ENCODE measurements at places on chromosomes 4 and X. TPM values are rescaled to one million over a fixed set of nuclear protein-coding genes. Genes with fewer than 3 reads are reported as not detected.

- peak; percentile 27 for DNase-seq
Measured at GRCh38 chr4:82360298-82361177, 13.3 kb downstream of the HNRNPD start.

DNA sequence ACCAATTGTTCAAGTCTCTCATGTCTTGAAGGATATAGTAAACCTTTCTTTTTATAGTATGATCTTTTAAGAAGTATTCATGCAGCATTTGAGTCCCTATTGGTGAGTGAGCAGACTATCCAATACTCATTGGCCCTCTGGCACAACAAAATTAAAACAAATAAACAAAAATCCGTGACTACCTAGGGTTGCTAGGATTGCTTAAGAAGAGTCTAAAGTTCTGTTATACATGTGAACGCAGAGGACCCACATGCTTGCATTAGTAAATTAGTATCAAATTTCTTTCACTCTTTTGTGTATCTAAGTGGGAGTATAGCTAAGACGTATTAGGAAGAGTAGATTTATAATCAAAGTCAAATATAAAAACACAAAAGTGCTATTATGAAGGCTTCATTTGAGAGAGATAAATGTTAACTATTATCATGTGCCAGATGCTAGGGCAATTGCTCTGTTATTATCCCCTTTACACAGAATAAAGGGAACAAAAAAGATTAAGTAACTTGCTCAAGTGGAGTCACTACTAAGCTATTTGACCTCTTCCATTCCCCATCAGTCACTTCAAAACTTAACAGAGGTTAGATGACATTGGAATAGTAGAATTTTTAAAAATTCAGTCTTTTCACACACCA is 29.2 kb upstream of the LARP1B start:
- DNase-seq: no peak

DNA sequence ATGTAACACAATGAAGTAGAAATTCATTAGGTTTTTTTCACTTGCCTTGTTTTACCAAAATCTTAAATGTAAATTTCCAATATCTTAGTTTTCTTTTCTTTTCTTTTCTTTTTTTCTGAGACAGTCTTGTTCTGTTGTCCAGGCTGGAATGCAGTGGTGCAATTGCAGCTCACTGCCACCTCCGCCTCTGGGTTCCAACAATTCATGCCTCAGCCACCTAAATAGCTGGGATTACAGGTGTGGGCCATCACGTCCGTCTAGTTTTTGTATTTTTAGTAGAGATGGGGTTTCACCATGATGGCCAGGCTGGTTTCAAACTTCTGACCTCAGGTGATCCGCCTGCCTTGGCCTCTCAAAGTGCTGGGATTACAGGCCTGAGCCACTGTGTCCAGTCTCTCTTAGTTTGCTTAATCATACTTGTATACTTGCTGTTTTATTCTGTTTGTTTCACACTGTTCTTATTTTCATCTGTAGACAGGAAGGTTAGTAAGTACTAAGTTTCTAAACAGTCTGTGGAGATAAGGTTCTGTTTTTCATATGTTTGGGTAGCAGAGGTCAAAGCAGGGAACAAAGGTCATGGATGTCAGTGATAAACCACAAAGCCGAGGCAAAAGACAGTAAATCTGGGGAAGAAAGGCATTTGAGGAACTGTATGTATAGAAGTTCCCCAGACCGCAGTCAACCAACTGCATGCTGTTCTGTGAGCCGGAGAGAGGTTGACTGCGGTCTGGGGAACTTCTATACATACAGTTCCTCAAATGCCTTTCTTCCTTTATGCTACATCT is 129.1 kb downstream of the CBR4 start:
- no peak for DNase-seq

DNA sequence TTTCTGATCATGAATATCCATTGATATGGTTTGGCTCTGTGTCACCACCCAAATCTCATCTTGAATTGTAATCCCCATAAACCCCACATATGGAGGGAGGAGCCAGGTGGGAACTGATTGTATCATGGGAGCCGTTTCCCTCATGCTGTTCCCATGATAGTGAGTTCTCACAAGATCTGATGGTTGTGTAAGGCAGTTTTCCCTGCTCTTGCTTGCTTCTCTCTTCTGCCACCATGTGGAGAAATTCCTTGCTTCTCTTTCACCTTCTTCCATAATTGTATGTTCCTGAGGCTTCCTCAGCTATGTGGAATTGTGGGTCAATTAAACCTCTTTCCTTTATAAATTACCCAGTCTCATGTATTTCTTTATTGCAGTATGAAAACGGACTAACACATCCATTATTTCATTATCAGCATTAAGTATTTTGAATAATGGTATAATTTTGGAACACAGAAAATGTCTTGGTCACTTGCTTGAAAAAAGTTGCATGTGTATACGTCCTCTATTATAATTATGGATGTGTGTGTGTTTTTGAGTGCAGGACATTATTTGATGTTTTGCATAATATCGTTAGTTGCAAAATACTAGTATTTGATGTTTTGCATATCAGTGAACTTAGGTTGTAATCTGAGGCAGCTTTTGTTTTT is 334.6 kb downstream of the PCDH10 start:
- peak; percentile 31 for DNase-seq

DNA sequence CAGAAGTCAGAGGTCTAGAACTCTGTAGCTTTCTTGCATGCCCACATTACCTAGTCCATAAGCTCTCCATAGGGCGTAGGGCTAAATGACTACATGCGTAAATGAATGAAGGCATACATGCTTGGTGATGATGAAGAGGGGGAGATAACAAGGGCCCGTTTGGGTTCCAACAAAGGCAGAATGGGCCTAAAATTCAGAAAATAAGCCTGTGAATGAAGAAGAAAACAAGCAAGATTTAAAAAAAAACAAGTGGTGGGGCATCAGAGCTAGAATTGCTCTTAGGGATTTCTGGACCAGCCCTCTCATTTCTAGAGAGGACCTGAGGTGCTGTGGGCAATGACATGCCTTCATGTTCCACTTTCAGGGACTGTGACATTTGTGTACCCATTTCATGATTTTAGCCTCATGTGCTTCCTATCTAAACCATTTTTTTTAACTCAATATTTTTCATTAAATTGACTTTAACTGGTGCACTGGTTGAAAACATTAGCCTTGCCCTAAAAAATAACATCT is 12.1 kb downstream of the GPRIN3 start:
- DNase-seq: no peak

- no peak for DNase-seq
Measured at GRCh38 chrX:69024931-69025330, 140.3 kb downstream of the PJA1 start.

DNA sequence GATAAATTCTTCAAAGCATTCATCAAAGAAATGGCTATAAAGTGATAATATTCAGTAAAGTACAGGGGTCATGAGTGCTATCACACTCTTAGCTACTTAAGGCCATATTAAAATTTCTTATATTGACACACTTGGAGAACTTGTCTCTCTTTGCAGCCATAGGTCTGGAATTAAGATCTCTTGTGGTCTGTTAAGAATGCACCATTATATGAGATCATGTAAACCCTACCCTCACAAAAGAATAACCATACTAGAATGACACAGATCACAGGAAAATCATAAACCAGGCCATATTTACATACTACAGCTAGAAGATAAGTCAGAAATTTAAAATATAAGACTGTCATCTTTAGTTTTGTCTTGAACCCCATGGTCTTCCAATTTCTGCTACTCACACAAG is 434.3 kb downstream of the PDGFC start:
- DNase-seq: no peak

DNA sequence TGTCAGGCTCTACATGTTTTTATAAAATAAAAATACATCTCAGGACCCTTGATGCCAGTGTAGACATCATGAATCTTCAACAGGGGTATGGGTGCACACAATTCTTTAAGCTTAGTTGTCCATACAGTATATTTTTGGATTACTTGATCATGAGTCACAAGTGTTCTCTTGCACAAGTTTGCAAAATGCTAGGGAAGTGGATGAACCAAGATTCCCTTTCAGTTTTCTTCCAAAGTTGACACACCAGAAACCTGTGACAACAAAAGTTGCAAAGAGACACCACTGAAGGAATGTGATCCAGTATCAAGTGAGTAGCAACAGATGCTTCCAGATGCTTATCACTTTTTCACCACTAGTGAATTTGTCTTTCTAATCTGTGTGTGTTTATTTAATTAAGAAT is 1021.2 kb downstream of the PCDH7 start:
- DNase-seq: no peak

DNA sequence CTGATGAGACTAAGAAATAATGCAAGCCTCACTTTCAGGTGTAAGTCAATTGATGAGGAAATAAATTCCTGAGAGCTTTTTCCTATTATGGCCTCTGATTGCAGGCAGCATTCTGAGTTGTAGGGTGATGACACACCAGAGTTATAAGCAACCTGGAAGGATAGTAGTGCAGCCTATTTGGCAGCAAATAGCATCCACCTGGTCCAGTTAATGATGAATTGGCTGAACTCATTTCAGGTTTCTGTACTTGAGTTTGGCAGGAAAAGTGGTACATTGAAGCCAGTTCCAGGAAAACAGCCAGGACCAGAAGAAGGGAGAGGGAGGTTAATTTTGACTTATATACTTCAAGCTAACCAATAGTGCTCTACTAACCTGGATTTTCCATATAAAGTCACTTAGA is 316.8 kb downstream of the NAF1 start:
- DNase-seq: no peak

- DNase-seq: no peak
Measured at GRCh38 chr4:112182604-112183003, 37.4 kb downstream of the FAM241A start.

DNA sequence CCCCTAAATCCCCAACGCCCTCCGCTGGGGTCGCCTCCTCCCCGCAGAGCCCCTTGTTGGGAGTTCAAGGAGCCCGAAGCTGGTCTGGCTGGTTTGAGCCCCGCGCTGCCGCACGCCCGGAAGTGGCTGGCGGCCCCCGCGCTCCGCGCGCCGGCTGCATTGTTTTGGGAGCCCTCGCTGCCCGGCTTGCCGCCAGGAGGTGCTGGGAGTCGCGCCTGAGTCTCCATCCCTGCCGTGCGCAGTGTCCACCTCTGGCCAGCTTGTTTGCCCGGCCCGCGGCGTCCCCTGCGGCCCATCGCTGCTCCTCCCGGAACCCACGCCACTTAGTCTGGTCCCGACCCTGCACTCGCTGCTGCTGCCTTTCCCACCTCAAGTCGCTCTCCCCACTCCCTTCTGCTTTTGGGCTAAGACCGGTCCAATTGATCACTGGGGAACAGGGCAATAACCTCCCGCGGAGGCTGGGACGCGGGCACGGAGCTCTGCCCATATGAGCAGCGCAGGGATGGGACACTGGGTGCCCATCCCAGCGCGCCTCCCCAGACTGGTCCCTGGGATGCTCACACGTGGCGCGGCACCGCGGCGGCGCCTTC is 2.2 kb upstream of the SFRP2 start:
- DNase-seq: peak; percentile 2

DNA sequence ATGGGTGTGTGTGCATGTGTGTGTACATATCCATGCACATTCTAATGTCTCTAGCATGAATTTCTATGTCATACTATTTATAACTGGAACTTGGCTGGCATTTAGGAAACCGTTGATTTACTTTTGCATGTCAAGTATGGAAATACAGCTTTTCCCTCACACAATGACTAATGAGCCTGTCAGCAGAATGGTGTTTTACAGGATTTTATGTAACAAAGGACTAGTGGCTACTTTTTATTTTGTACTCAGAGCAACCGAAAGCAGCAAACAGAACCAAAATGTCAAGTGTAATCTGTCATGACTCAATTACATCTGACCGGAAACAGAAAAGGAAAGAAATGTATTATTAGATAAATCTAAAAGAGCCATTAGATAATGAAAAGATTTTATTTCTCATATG is 1911.5 kb upstream of the AGA start:
- no peak for DNase-seq

GRCh38 chr4:24584211-24584850 is at the start of gene DHX15:
DHX15 (minus strand) TSS chr4:24584554; CDS start chr4:24584393, 161 bp downstream.
- DNase-seq: peak; percentile 97

- no peak for DNase-seq
Measured at GRCh38 chr4:118077767-118078105, 43.5 kb downstream of the NDST3 start.

DNA sequence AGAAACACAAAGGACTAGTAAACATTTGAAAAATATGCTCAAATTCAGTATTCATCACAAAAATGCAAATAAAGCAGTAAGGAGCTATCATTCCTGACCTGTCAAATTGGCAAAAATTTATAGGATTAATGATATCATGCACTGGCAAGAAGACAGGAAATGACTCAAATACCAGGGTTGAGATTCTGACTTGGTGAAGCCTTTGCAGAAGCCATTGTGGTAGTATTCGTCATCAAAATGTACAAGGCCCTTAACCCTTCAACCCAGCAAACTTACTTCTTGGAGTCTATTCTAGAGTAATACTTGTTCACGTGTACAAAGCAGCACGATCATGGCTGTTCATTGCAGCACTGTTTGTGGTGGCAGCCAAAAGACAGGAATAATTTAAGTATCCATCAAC is 132.4 kb downstream of the ENOX2 start:
- DNase-seq: peak; percentile 16

DNA sequence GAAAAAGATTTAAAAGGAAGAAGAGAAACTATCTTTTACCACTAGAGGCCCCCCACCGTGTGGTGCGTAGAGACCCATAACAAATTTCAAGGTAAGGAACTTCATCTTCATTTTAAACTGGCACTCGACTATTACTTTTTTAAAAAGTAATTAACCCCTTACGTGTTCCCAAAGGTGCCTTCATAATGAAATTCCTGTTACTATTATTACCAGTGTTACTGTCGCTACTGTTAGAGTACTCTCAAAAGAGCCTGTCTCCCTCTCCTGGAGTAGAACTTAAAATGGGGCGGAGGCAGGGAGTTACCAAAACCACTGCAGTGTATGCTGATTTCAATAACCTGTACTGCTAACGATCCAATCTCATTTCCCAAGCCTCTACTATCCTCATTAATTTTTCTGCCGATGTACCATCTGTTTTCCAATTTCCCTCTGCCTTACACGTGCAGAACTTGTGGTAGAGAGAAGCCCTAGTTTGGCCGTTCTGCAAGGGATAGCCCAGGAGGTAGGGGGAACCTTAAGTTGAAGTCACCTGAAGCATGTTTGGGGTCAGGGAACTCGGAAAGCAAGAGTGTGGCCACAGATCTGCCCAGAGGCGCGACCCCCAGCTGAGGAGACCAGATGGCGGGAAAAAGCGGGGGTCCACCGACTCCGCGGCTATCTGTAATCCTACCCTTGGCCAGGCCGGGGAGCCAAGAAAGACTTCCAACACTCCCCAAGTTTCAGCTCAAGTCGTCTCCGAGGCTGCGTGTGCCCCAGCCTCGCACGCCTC is 720 bp upstream of the STK26 start:
- DNase-seq: peak; percentile 14

- no peak for DNase-seq
Measured at GRCh38 chrX:110734894-110735541, 60.6 kb downstream of the CHRDL1 start.

The MXRA5 gene
- not detected for polyA plus RNA-seq

The NDST4 gene
- not detected for polyA plus RNA-seq

The FAM236C gene
- polyA plus RNA-seq: not detected

All from A549 (cell line).